ENCODE measurements at places on chromosomes 7 and 10. TPM values are rescaled to one million over a fixed set of nuclear protein-coding genes. Genes with fewer than 3 reads are reported as not detected.
A peak's percentile ranks its signal among the peaks of the same experiment; 100 is the strongest.

Gene ENO4
- polyA plus RNA-seq: 0.13 TPM

Gene ADGRA1
- not detected for polyA plus RNA-seq

Gene CYP17A1
- polyA plus RNA-seq: 13.1 TPM

Gene HPS6
- 2.5 TPM for polyA plus RNA-seq

Gene CTAGE6
- not detected for polyA plus RNA-seq

Gene CREB5
- polyA plus RNA-seq: 0.64 TPM

Gene OR2A5
- polyA plus RNA-seq: not detected

Gene LOXL4
- 1.2 TPM for polyA plus RNA-seq

Gene GHRHR
- polyA plus RNA-seq: 0.46 TPM

Gene DEPP1
- 79.3 TPM for polyA plus RNA-seq

DNA sequence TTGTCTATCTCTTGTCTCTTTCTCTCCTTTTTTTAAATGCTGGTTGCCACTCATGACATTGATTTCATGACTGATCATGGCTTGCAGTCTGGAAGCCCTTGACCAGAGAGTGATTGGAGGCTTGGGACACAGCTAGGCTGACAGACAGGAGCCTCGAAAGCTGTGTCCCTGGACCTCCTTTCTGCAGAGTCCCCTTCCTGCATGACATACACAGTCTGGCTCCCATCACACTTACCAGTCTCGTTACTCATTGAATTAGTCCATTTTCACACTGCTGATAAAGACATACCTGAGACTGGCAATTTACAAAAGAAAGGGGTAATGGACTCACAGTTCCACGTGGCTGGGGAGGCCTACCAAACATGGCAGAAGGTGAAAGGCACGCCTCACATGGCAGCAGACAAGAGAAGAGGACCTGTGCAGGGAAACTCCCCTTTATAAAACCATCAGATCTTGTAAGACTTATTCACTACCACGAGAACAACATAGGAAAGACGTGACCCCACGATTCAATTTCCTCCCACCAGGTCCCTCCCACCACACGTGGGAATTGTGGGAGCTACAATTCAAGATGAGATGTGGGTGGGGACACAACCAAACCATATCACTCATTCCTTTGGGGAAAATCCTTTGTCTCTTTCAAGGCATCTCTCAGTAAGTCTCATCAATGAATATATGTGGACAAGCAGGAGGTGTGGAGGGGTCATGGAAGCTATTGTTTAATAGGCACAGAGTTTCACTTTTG is 102.3 kb downstream of the TBXAS1 start:
- H3K27ac ChIP-seq: no peak overlapping the region
- no peak overlapping the region for H3K4me3 ChIP-seq
- H3K4me1 ChIP-seq: no peaks in the 10 kb centered on the region
- H3K36me3 ChIP-seq: no peaks in the 10 kb centered on the region
- no peaks in the 10 kb centered on the region for H3K27me3 ChIP-seq
- no peak for DNase-seq

GRCh38 chr7:130371046-130371445 is 9.2 kb upstream of the CPA1 start:
- H3K27ac ChIP-seq: peak overlapping the region; percentile 42
- no peaks in the 10 kb centered on the region for H3K36me3 ChIP-seq
- no peak overlapping the region for H3K4me3 ChIP-seq
- no peak for DNase-seq

DNA sequence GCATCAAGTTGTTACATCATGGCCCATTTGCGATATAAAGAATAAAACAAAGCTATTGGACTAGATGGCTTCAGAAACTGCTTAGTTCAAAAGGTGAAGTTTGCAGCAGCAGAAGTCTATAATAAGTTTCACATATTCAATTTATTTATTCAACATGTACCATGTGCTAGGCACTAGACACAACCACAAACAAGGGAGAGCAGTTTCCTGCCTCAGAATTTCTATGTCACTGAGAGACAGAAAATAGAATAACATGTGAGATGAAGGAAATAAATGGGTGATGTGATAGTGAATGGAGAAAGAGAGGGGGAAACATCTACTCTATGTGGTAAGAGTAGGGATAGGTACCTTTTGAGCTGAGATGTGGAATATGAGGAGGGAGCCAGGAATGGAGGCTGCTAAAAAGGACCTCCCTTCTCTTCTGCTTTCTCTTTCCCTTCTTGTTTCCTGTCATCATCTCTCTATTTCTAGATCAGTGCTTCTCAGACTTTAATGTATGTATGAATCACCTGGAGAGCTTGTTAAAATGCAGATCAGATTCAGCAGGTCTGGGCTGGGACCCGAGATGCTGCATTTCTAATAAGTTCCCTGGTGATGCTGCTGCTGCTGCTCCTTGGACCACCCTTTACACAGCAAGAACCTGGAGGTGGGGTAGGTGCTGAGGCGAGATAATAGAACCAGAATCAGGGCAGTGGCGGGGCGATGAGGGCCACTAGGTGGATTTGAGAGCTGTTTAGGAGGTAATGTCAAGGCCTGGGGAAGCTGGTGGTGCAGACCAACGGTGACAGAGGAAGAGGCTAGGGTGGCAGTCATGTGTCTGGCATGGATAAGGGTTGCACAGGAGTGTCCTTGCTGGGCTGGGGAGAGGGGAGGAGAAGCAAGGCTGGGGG is 13.7 kb upstream of the INMT start:
- no peaks in the 10 kb centered on the region for H3K27me3 ChIP-seq
- H3K36me3 ChIP-seq: no peaks in the 10 kb centered on the region
- no peak overlapping the region for H3K4me3 ChIP-seq

GRCh38 chr7:85806321-85806720 is 619.5 kb upstream of the SEMA3D start:
- H3K27ac ChIP-seq: no peak overlapping the region
- H3K4me3 ChIP-seq: no peak overlapping the region
- H3K27me3 ChIP-seq: no peaks in the 10 kb centered on the region
- H3K4me1 ChIP-seq: no peaks in the 10 kb centered on the region

GRCh38 chr7:81150951-81151361 is 232.1 kb upstream of the SEMA3C start:
- H3K4me3 ChIP-seq: no peak overlapping the region
- H3K27ac ChIP-seq: no peak overlapping the region
- no peaks in the 10 kb centered on the region for H3K4me1 ChIP-seq
- no peaks in the 10 kb centered on the region for H3K27me3 ChIP-seq
- H3K36me3 ChIP-seq: no peaks in the 10 kb centered on the region
- DNase-seq: no peak

DNA sequence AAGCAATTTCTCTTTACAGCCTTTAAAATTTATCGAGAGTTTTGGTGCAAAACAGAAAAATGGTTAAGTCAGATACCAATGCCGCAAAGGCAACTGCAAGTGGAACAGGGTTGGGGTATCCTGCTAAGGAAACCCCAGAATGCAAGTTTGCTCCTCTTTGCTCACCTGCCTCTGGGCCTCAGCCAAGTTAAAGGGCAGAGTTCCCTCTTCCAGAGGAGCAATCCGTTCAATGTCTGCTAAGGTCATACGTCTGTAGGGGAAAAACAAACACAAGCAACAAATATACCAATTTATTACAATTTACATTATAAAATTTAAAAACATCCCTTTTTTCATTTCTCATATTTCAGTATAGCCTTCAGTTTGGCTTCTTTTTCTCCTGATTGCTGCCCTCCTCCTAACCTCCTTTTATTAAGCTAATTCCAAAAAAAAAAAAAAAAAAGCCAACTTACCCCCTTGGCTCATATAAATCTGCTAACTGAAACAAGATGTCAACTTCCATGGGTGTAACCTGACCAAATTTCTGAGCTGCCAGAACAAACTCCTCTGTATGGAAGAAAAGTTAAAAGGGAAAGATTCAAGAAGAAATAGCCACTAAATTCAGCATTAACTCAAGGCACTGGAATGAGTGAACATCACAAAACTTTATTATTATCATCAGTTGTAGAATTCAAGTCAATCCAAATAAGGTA is 132.6 kb downstream of the SLC25A13 start:
- H3K36me3 ChIP-seq: peaks cover 45% of the 10 kb centered on the region
- no peak overlapping the region for H3K4me3 ChIP-seq
- no peak overlapping the region for H3K27ac ChIP-seq

- no peak overlapping the region for H3K27ac ChIP-seq
- no peak overlapping the region for H3K4me3 ChIP-seq
- DNase-seq: no peak
These were observed 356.1 kb downstream of the ELMO1 start for GRCh38 chr7:37092548-37092947.

DNA sequence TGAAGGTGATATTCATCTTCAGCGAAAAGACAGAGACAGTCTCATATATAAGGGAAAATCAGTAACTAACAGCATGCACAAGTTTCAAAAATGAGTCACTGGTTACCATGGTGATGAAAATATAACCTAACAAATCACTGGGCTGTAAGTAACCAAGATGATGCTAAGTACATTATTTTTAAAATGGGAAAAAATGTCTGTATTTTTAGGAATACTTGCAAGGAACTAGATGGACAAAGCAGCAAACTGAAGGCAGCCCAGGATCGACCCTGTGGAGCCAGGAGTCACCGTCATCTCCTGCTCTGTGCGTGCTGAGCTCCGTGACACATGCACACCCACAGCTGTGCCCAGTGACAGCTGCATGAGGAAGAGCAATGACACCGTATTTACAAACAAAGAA is 137.3 kb downstream of the ELMO1 start:
- H3K27ac ChIP-seq: no peak overlapping the region
- H3K4me3 ChIP-seq: no peak overlapping the region
- no peaks in the 10 kb centered on the region for H3K36me3 ChIP-seq
- DNase-seq: no peak

GRCh38 chr7:30562498-30562897 is 32.2 kb upstream of the GARS1 start:
- H3K4me3 ChIP-seq: no peak overlapping the region
- H3K27ac ChIP-seq: no peak overlapping the region

- no peaks in the 10 kb centered on the region for H3K36me3 ChIP-seq
- peak; percentile 44 for DNase-seq
- no peak overlapping the region for H3K4me3 ChIP-seq
These were observed 174.8 kb downstream of the KIAA1217 start for GRCh38 chr10:24383681-24384106.

DNA sequence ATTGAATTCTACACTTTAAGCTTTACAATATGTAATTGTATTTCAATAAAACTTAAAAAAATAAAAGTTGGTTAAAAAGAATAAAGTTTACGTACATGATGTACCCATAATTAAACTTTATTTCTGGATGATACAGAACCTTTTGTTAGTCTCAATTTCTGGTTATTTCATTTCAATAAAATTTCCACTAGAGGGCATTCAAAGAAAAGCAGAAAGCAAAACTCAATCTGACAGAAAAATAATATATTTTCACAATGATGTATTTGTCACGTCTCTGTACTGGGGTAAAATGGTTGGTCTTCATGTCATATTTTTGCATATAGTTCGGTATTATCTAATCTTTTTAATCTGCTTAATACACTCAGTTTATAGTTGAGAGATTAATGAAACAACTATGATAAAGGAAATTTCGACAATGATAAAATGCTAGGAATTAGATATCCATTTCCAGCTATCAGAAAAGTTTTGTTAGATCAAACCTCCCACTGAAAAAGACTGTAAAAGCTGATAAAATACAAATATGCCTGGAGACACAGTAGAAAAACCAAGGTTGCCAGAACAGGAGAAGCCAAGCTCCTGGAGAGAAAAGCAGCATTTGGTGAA is 27.4 kb downstream of the ASZ1 start:
- no peak overlapping the region for H3K27ac ChIP-seq
- no peaks in the 10 kb centered on the region for H3K27me3 ChIP-seq
- H3K4me3 ChIP-seq: no peak overlapping the region
- no peaks in the 10 kb centered on the region for H3K36me3 ChIP-seq

DNA sequence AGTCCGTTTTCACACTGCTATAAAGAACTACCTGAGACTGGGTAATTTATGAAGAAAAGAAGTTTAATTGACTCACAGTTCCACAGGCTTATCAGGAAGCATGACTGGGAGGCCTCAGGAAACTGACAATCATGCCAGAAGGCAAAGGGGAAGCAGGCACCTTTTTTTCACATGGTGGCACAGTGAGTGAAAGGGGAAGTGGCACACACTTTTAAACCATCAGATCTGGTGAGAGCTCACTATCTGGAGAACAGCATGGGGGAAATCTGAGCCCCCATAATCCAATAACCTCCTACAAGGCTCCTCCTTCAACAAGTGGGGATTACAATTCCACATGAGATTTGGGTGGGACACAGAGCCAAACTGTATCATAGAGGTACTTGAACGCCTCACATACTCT is 30.0 kb downstream of the AGR3 start:
- H3K36me3 ChIP-seq: no peaks in the 10 kb centered on the region
- no peaks in the 10 kb centered on the region for H3K27me3 ChIP-seq
- no peak overlapping the region for H3K27ac ChIP-seq
- no peak overlapping the region for H3K4me3 ChIP-seq

DNA sequence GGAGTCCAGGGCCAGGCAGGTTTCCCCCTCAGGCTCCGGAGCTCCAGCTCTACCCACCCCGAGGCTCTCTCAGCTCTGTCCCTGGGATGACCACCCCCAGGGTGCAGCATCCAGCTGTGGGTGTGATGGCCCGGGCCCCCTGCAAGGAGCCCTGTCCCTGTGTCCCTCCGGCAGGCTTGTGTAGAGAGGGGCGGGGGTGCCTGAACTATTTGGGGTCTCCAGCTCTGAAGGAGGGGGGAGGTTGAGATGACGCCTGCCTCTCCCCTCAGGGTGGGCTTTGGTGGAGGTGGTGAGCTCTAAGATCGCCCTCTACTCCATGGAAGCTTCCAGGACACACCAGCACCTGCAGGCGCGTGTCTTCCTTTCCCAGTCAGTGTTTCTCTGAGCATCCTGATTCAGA is 39.4 kb downstream of the ADRA2A start:
- H3K4me3 ChIP-seq: no peak overlapping the region
- no peak for DNase-seq
- no peaks in the 10 kb centered on the region for H3K27me3 ChIP-seq
- no peak overlapping the region for H3K27ac ChIP-seq
- H3K4me1 ChIP-seq: no peaks in the 10 kb centered on the region

- H3K4me1 ChIP-seq: no peaks in the 10 kb centered on the region
- no peak overlapping the region for H3K4me3 ChIP-seq
- no peak overlapping the region for H3K27ac ChIP-seq
- no peaks in the 10 kb centered on the region for H3K36me3 ChIP-seq
- no peak for DNase-seq
These were observed 2.5 kb downstream of the GCK start for GRCh38 chr7:44186736-44187135.

GRCh38 chr10:91573320-91573719 is 59.6 kb downstream of the PPP1R3C start:
- H3K4me1 ChIP-seq: no peaks in the 10 kb centered on the region
- DNase-seq: no peak

DNA sequence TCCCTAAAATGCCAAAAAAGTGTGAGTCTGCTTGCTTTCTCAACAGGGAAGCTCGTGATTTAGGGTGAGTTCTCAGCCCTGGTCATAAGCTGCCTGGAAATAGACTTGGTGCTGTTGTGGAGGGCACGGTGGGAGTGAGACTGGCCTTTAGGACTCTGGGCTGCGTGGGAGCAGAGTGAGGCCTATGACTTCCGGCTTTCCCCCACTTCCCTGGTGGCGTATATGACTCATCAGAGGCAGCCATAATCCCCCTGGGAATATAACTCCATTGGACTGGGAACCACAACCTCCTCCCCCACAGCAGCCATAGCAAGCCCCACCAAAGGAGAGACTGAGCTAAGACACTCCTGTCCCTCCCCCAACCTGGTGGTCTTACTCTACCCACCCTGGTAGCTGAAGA is 95.0 kb downstream of the PON1 start:
- no peak overlapping the region for H3K4me3 ChIP-seq
- H3K36me3 ChIP-seq: no peaks in the 10 kb centered on the region
- H3K27ac ChIP-seq: no peak overlapping the region
- H3K27me3 ChIP-seq: no peaks in the 10 kb centered on the region
- H3K4me1 ChIP-seq: no peaks in the 10 kb centered on the region
- DNase-seq: no peak
